ENCODE measurements at places on chromosomes 5 and 9.

- no peak for DNase-seq
Observed at GRCh38 chr5:149486726-149487635, 64.3 kb downstream of the CSNK1A1 start.

DNA sequence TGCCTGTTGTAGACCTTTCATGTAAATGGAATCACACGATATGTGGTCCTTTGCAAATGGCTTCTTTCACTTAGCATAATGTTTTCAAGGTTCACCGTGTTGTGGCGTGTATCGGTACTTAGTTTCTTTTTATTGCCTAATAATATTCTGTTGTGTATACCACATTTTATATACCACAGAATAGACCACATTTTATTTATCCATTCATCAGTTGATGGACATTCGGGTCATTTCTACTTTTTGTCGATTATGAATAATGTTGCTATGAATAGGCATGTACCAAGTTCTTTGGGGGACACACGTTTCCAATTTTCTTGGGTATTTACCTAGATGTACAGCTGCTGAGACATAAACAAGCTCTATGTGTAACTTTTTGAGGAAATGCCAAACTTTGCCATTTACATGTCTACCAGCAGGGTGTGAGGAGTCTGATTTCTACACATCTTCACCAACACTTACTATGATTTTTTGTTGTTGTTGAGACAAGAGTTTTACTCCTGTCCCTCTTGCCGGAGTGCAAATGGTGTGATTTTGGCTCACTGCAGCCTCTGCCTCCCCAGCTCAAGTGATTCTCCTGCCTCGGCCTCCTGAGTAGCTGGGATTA lies 144.7 kb downstream of the RGS3 start:
- no peak for DNase-seq

DNA sequence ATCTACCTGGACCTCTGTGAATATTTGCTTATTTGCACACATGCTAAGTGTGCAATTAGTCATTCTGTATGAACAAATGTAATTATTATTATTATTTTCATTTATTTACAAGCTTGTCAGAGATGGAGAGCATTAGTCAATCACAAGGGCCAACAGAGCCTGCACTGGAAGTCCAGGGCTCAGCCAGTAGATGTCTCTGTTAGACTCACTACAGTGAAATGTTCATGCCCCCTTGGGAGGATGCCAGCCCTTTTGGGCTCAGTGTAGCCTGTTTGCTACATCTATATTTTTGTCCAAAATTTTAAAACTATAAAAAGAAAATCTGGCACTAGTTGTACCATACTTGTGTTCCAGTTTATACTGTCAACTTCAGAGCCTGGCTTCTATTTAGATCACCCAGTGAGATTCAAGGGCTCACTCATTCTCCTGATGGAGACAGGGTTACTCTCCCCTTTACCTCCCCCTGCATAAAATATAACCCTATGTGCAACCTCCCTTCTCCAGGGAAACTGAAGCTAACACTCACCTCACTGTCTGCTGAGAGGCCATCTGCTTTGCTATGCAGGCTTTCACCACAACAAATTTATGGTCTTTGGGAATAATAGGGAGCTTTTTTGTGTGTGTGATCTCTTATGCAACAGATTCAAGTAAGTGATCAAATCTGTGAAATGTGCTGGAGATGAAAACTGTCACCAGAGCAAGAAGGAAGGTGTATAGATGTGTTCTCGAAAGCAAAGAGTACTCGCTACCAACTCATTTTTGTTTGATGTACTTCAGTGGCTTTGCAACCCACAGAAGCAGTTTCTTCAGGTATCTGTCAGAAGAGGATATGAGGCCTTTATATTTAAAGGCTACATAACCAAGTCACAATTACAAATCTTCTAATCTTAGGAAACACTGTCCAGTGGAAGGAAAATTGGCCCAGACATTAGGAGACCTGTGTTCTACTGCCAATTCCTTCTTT lies 99.9 kb upstream of the TLE4 start:
- DNase-seq: peak; percentile 1

- no peak for DNase-seq
Observed at GRCh38 chr9:108254236-108254635, 601.5 kb downstream of the ACTL7B start.

DNA sequence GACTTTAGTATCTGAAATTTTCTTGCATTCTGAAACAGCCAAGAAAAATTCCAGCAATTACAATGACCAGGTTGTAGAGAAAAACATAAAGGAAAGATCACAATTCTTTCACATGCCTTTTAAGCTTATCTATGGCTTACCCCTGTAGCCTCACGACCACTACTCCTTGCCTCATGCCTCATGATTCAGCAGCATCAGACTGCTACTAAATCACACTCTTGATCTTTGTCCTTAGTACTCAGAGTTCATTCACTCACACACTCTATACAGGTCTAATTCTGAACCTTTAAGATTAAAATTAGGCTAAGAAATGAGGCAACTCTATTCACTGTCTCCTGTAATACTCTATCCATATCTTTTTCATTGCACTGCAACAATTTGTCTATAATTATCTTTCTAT lies 415.1 kb downstream of the MLLT3 start:
- DNase-seq: no peak

GRCh38 chr5:138491284-138491648 lies 26.0 kb downstream of the EGR1 start:
- DNase-seq: no peak

- DNase-seq: no peak
Observed at GRCh38 chr9:131012023-131012334, 3.0 kb downstream of the LAMC3 start.

DNA sequence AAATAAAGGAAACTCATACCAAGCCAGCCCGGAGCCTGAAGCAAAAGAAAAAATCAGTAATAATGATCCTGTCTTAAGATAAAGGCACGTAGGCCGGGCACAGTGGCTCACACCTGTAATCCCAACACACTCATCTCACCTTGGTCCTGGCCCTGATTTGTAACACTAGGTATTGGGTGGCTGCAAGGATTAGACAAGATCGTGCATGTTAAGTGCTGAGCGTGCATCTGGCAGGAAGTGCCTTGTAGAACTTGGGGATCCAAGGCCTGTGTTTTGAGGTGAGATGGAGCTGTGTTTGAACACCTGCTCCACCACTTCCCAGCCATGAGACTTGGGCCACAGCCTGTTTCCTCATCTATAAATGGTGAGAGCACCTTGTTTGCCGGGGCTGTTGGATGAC lies 41.5 kb downstream of the SPRY4 start:
- DNase-seq: no peak

DNA sequence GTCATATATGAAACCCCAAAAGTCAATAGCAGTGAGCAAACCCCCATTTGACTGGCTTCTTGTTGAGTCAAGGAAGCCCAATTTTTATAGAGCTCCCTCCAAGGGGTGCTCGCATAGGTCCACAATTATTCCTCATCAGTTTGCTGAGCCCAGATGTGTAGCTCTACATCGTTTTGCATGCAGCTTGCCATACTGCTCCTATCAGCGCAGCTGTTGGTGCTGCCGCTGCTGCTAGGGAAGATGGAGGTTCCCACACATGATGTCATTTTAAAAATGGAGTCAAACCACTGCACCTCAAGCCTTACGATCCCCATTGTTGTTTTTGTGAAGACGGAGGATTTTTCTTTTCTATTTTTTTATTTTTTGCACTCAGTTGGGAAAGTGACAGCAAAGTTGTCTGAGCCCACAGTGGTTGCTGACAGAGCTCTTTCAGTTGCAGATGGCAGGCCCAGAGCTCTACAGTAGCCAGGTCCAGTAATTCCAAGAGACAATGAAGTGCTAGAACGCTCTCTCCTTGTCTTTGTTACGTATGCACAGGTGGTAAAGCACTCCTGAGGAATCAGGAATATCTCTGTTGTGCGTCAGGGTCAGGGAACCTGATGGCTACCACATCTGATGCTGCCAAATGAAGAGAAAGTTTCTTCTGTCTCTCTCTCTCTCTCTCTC lies 23.2 kb upstream of the C5orf63 start:
- no peak for DNase-seq

GRCh38 chr9:92098638-92099037 lies 16.6 kb downstream of the SPTLC1 start:
- no peak for DNase-seq

DNA sequence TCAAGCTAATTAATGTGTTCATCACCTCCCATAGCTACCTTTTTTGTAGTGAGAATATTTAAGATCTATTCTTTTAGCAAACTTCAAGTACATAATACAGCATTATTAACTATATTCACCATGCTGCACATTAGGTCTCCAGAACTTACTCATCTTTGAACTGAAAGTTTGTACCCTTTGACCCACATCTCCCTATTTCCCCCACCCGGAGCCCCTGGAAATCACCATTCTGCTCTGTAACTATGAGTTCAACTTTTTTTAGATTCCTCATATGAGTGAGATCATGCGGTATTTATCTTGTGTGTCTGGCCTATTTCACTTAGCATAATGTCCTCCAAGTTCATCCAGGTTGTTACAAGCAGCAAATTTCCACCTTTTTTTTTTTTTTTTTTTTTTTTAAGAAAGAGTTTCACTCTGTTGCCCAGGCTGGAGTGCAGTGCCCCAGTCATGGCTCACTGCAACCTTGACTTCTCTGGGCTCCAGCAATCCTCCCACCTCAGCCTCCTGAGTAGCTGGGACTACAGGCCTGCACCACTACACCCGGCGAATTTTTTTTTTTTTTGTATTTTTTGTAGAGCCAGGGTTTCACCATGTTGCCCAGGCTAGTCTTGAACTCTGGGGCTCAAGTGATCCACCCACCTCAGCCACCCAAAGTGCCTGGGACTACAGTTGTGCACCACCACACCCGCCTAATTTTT lies 100.4 kb upstream of the SAP30L start:
- DNase-seq: no peak

DNA sequence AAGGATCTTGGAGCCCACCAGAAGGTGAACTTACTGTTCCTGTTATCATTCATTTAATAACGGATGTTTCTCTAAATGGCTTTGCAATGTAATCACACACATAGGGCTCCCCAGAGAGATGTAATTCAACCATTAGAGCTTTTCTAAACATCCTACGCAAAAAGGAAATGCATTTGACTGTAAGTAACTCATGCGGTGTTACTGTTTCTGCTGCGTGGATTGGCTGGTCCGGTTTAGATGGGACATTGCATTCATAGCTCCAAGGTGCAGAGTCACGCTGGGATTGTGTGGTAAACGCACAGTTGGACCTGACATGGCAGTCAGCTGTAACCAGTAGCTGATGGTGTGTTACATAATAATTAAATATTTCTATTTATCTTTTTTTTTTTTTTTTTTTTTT lies 185.5 kb upstream of the OTULINL start:
- no peak for DNase-seq
